ENCODE measurements at places on chromosomes 7 and 10.

DNA sequence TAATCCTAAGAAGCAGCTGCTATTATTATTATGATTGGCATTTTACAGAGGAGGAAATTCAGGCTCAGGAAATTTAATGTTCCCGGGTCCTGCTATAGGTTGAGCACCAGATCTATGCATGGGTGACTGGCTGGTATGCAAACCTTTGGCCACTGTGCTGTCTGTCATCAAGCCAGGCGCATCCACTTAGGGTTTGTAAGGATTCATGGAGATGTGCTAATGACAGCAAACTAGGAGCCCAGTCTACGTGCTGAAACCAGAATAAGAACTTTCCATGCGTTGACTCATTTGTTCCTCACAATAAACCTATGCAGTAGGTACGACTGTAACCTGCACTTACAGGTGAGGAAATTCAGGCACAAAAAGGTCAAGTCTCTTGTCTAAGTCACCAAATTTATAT is 64.5 kb upstream of the ZMIZ1 start:
- no peak for DNase-seq

GRCh38 chr7:41052201-41052600 is 650.7 kb downstream of the INHBA start:
- no peak for DNase-seq

DNA sequence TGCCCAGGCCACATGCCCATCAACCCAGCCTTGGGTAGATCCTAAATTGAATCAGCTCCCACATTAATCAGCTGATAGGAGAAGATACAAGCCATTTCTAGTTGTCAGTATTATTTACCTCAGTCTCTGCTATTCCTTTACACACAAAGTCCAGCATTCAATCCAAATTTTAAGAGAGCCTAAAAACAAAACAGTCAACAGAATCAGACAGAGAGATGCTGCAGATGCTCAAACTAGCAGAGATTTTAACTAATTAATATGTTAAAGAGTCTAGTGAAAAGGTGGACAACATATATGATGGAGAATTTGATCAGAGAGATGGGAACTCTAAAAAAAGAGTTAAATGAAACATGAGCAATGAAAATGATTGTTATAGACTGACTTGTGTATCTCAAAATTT is 14.4 kb upstream of the IL15RA start:
- no peak for DNase-seq

GRCh38 chr10:69232736-69233480 is 12.8 kb downstream of the HKDC1 start:
- no peak for DNase-seq

All from BJ (cell line).